ENCODE measurements at places on chromosomes 16 and 17.

GRCh38 chr17:43779145-43780125 is 658 bp upstream of the DUSP3 start:
- DNase-seq, result no peak

GRCh38 chr16:23615805-23616204 is 19.7 kb upstream of the NDUFAB1 start:
- DNase-seq, result no peak

- DNase-seq, result no peak
Measured at GRCh38 chr17:37637956-37638355, 5.3 kb downstream of the DDX52 start.

DNA sequence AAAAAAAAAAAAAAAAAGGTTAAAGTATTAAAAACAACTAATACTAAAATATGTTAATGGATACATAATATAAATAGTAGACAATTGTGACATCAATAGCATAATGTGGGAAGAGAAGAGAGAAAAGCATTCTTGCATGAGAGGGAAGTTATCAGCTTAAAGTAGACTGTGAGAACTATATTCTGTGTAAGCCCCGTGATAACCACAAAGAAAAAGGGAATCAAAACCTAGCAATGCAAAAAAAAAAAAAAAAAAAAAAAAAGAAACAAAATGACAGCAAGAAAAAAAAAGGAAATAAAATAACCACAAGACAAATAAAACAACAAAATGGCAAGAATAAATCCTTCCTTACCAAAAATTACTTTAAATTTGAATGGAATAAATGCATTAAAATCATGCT is 39.8 kb upstream of the MYLK3 start:
- DNase-seq, result no peak

- no peak for DNase-seq
Measured at GRCh38 chr16:46862555-46863447, 21.4 kb upstream of the GPT2 start.

DNA sequence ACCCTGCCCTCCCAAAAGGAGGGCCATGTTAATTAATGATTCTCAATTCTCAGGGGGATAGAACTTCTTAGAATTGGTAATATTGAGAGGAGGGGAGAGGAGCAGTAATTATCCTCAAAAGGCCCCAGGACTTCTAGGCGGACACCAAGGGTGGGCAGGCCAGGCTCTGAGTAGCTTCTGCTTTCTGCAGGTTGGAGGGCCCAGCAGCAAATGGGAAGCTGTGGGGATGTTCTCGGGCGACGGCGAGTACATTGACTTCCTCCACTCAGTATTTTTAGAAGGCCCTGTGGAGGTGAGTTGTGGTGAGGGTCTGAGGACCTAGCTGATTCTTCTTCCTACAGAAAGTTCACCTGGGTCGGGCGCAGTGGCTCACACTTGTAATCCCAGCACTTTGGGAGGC is 57.5 kb downstream of the DNAH2 start:
- no peak for DNase-seq

DNA sequence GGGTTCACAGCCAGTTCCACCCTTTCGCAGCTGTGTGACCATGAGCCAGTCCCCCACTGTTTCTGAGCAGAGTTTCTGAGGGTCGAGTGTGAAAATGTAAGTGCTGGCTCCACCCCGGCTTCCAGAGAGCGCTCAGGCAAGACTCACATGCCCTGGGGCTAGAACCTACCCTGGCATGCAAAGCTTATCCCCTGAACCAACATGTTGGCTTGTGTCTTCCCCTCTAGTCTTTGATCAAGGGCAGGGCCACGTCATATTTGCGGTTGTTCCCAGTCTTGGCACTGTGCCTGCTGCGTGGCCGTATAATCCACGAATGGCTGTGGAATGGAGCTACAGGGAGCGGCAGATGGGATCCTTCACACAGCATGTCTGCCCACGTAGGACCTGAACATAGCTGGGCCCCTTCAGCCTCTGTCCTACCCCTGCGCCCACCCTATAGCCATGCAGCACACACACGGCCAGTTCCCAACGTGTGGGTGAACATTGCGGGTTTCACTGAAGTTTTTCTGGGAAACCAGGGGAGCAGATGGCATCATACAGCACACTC is 84.8 kb downstream of the MRM1 start:
- no peak for DNase-seq

DNA sequence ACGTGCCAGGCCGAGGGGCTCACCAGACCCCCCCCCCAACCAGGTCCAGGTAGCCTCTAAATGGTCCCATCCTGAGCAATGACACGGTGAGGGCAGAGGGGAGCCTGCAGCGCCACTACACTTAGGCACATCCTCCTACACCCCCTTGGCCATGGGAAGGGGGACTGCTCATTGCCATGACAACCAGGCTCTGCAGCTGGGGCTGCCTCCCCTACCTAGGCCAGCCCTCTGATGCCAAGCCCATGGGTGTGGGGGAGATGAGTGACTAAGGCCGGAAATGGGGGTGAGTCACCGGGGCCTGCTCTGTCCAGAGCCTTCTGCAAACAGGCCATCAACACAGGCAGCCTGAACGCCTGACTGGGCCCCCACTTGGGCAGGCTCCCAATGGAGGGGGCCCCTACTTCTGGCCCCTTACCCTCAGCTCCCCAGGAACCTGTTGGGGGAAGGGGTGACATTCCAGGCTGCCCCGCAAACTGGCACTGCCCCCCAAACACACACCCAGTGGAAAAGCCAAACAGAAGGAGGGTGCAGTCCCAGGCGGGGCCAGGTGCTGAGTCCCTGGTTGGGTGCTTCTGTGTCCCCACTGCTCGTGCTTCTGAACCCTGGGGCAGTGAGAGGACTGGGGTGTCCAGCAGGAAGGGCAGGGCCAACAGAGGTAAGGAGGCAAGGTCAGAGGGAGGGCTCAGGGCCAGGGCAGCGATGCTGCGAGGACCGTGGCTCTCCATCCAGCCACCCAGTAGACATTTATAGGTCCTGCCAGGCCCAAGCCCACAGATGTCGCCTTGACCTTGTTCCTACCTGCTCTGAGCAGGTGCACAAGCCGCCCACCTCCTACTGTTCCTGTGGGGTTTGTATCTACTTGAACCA is 8.2 kb downstream of the PLCD3 start:
- no peak for DNase-seq

DNA sequence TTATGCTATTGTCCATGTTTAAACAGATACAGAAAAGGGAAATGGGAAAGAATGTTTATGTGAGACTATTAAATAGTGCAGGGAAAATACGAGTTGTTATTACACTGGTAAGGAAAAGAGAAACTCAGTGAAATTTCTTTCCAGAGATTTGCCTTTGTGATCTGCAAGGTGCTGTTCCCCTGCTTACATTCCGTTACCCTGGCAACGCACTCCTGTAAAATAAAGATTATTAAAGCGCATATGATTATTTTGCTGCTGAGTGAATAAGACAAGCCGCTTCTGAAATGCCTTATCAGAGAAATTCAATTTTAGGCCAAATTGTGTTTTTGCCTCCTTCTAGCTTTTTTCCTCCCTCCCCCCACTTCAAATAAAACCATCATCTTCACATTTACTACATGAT is 328.6 kb upstream of the PMFBP1 start:
- no peak for DNase-seq

DNA sequence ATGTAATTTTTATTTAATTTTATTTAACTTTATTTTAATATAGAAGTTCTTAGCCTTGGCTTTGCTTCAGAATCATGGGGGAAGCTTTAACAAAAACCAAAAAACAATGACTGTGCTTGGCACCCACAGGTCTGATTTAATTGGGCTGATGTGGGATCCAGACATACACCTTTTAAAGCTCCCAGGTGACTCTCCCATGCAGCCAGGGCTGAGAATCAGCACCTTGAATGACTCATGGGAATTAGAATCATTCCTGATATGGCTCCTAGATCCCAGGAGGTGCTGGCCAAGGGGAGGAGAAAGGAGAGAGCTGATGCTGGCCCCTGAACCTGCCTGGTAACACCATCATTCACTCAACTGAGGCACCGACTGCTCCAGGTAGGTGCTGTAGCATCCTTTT is 240.7 kb downstream of the PARN start:
- no peak for DNase-seq

GRCh38 chr17:5861854-5862253 is 208.3 kb upstream of the WSCD1 start:
- no peak for DNase-seq
